Effector CD4-positive, alpha-beta T cell (primary cell): ENCODE measurements at places on chromosomes 13 and 19.

DNA sequence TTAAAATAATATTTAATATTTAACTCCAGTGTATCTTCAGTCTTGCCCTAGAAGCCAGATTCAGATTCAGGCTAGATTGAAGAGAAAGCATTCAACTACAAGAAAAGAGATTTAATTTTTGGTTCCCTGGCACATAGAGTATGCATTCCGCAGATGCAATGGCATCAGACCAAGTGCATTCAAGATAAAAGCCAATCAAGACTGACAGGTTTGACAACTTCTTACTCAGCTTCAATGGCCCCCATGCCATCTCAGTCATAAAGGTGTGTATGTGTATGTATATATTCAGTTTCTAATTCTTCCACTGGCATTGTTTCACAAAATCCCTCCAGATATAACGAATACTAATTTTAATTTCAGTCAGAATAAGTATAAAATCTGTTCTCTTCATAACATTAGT, 650.8 kb upstream of the GPC6 start:
- no peak for DNase-seq

GRCh38 chr13:78960881-78961280, 301.9 kb upstream of the OBI1 start:
- no peak for DNase-seq

GRCh38 chr19:55251341-55252081, 7.3 kb downstream of the PPP6R1 start:
- peak; percentile 35 for DNase-seq

- DNase-seq: no peak
Measured at GRCh38 chr13:61410669-61411297, 4.9 kb downstream of the PCDH20 start.

DNA sequence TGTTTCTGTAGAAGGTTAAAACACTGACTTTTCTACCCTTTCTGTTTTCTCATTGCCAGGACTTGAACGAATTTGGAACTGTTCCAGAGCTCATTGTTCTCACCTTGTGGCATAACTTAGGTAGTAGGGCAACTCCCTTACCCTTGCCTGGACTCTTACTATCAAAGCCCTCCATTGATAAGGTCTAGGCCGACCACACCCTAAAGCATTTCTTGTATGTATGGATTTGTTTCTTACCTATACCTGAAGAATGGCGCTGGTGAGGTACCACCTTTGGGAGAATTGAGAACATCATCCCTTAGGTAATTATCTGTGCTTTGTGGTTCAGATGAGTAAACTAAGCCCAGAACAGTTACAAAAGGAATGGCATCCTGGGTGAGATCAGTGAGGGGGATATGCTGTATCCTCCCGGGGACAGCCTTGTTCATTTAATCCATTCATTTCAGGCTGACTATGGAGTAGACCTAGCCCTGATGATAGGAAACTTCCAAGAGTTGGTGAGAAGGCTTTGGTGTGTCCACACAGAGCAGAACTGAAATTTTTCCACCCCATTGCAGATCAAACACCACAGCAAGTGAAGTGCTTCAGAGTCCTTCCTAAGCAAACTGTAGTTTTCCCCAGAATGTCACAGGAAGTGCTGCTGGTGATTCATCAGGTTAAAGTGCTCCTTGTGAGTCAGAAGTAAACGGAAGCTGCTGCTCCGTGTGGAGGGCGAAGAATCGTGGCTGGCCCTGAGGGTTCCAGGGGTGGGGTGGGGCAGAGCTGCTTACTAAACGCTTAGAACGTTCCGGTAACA, 113.0 kb downstream of the TEX26 start:
- peak; percentile 46 for DNase-seq

GRCh38 chr13:113917594-113918371, 53.9 kb upstream of the GAS6 start:
- no peak for DNase-seq

GRCh38 chr13:76886292-76887075, at the start of gene KCTD12:
TSS of gene KCTD12 (minus strand) at chr13:76886405. CDS start at chr13:76886148, 257 bp downstream.
- DNase-seq: peak; percentile 65

DNA sequence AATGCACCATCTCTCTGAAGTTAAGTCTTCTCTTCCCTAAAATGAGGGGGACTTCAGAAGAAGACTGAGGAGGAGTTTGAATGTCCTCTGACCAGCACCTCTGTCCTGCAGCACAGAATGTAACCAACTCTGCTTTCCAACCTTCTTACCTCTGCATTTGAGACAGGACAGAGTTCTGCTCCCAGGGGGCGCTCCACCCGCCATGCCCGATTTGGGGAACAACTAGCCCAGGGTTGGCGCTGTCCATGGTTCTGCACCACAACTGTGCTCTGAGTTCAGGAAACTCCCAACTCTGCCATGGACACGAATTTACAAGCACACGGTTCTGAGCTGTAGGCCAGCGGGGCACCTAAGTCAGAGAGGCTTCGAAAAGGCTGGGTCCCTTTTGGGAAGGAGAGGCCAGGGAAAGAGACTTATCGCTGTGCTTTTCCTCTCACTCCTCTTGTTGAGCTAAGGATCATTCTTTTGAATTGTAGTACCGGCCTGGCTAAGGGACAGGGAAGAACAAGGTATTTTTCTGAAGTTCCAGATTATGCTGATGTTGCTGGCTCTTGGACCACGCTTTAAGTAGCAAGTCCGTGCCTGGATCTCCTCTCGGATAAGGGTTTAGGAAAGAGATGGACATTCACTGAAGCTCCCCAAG, 22.2 kb downstream of the SIGLEC5 start:
- no peak for DNase-seq
